Stimulated activated CD4-positive, alpha-beta T cell treated with anti-CD3 and anti-CD28 coated beads, TNF-alpha, amount 100 ng/mL, for 4 hours (primary cell): ENCODE measurements at places on chromosomes 2 and 18.

DNA sequence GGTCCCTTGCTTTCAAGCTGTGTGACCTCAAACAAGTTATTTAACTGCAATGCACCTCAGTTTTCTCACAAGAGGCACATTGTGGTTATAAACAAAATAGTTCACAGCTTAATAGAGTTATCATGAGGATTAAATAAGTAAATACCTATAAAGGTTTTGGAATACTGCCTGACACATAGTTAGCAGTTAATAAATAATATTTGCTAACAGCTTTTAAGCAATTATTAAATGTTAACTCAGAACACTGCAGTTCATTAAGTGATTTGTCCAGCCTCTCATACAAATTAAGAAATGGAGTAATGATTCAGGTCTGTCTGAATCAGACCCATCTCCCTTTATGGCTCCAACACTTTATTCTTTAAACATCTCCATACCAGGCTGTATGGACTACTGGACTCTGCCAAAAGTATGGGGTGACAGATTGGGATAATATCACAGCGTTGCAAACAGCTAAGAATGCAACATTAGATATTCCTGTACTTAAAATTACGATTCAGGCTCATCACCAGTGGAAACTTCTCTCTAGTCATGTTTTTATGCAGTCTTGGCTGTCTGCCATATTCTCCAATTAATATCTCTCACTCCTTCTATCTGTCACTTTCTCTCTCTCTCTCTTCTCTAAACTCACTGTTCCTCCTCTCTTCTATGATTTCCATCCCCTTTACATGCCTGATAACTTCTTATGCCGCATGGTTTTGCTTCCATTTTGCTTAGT lies 370.6 kb upstream of the UBE2E3 start:
- DNase-seq = no peak

GRCh38 chr18:808502-808901 lies 3.5 kb downstream of the YES1 start:
- DNase-seq = no peak

GRCh38 chr2:238252766-238253630 lies 13.2 kb upstream of the HES6 start:
- DNase-seq = no peak

- no peak for DNase-seq
These were observed 769 bp downstream of the ALMS1 start for GRCh38 chr2:73386342-73386868.

GRCh38 chr2:49177194-49177593 lies 22.9 kb upstream of the FSHR start:
- DNase-seq = no peak

DNA sequence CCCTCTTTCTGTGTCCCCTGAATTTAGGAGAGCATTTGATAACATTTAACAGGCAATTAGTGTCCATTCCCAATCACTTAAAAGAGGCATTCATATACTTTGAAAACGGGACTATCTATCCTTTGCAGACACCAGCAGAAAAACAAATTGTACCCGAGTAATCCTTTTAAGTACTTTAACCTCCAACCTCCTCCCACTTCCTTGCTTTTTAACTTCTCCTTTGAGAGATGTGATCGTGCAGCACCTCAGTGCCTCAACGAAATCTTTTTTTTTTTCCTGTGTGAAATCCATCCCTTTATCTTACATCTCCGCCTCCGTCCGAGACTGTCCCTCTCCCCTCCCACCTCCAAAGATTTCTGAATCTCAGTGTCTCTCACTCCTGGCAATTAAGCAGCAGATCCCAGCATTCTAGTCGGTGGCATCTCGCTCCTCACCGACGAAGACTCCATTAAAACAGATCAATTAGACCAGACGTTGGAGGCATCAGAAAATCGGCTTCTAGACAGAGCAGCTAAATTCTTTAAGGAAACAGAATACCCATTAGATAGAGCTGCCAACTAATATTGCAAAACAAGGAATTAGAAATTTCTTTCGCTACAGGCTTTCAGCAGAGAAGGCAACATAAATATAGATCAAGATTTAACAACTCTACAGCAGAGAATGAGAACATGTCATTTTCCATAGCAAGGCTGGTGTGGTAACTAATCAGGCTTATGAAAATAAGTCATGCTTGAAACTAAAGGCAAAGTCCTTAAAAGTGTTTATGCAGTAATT lies 1.9 kb upstream of the TMEFF2 start:
- no peak for DNase-seq

- no peak for DNase-seq
These were observed 1282.2 kb upstream of the ZEB2 start for GRCh38 chr2:145802133-145802532.

DNA sequence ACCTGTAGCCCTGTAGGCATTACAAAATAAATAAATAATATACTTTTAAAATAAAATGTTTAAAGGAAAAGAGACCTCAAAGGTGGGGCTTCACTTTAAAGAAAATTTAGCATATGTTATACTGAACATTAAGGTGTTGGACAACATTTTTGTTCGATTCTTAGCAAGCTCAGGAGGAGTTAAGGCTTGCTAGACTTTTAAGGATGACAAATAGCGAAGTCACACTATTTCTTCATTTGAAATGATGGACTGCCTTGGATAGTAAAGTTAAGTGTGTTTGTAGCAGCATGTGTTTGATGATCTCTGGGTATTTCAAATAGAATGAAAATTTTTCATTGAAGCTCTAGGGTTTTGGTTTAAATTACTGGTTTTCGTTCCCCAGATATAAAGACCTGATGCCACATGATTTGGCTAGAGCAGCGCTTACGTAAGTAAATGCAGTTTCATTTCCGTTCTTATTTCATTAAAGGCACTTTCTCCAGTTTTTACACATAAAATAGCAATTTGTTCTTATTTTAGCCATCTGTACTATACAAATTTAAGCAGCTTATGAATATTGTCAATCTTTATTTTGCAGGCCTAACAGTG lies 24.9 kb downstream of the HADHB start:
- no peak for DNase-seq

- DNase-seq = no peak
These were observed 18.5 kb downstream of the AKAIN1 start for GRCh38 chr18:5178519-5178918.

GRCh38 chr2:12806549-12807242 lies 90.0 kb downstream of the TRIB2 start:
- DNase-seq = no peak

GRCh38 chr2:70527447-70528080 lies 26.1 kb downstream of the TGFA start:
- DNase-seq = no peak

DNA sequence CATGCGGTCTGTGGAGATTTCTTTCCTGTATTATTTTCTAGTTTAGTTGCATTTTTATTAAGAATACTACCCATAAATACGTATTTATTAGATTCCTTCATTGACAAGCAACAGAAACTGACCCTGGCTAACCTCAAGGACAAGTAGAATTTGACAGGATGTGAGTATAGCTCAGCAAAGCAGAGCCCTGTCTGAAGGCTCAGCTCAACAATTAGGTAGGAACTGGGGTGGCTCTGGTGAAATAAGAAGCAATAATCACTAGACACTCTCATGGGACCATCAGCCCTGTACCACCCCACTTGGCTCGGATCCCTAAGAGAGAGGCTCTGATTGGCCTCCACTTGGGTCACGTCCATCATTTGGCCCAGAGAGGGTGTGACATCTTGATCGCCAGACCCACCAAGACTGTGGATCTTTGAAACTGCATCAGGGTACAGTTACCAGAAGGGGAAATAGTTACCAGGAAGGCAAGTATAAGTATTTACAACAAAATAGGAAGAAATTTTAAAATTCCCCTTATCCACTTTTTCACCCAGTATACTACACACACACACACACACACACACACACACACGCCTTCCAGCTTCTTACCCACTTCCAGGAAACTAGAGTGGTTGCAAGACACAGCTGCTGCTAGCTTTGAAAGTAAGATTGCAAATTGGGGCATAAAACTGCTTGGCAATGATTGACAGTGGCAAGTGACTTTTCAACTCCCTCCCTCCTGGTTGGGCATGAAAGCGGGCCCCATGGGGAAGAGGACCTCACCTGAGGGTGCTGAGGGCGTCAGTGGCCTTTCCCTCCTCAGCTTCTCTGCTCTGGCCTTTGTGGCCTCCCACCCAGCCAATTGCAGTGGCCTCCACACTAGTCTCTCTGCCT lies 41.8 kb downstream of the KCTD18 start:
- no peak for DNase-seq

DNA sequence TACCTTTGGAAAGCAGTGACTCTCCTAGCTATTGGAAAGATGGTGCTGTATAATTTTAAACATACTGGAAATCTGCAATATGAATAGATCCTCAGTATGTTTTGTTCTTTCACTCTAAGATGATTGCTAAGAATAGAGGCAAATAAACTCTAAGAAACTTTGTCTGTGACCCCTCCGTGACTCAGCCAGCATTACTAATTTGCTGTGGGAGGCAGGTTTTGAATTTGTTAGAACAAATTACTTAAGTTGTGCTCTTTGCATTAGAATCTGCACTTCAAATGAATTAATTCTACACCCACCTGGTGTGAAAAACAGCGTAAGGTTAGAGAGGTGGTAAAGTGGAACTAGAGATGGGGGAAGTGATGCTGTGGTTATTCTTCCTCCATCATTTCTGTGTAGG lies 142.2 kb downstream of the RAPGEF4 start:
- DNase-seq = no peak
